Panc1 (cell line): ENCODE measurements at places on chromosomes 4 and X.

GRCh38 chrX:15680401-15680800 is 15.8 kb upstream of the CLTRN start:
- H3K36me3 ChIP-seq, result no peaks in the 10 kb centered on the region
- H3K27ac ChIP-seq, result no peak overlapping the region

DNA sequence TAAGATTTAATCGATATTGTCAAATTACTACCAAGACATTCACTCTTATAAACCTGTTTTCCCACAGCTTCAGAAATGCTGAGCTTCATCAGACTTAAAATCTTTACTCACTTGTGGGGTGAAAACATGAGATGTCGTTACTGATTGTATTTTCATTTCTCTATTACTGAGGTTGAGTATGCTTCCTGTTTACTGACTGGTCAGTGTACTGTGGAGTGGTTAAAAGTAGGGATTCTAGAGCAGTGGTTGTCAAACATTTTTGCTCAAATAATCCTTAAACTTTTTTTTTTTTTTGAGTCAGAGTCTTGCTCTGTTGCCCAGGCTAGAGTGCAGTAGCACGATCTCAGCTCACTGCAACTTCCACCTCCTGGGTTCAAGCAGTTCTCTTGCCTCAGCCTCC is 50.3 kb downstream of the NSUN7 start:
- DNase-seq, result no peak
- H3K27ac ChIP-seq, result no peak overlapping the region
- no peaks in the 10 kb centered on the region for H3K36me3 ChIP-seq
- H3K27me3 ChIP-seq, result no peaks in the 10 kb centered on the region
- H3K4me3 ChIP-seq, result no peak overlapping the region
- H3K4me1 ChIP-seq, result no peaks in the 10 kb centered on the region

DNA sequence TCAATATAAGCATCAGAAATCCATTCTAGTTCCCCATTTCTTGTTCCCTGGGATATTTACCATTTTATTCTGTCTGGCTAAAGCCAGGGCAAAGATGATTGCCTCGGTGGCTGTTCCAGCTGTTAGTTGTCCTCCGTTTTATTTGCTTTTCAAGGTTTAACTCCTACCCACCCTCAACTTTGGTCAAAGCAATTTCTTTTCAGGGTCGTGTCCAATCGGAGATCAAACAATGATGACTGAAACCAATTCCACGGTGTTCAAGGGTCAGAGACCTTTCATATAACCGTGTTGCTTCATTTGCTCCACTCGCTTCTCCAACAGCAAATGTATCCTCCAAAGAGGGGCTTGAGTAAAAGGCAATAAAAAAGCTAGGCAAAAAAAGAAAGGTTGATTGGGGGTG is 193.5 kb upstream of the FTHL17 start:
- peak overlapping the region; percentile 30 for H3K4me3 ChIP-seq
- H3K27me3 ChIP-seq, result no peaks in the 10 kb centered on the region
- no peak for DNase-seq
- H3K36me3 ChIP-seq, result no peaks in the 10 kb centered on the region
- no peak overlapping the region for H3K27ac ChIP-seq
- no peaks in the 10 kb centered on the region for H3K4me1 ChIP-seq

- no peak for DNase-seq
- H3K4me3 ChIP-seq, result no peak overlapping the region
- H3K36me3 ChIP-seq, result no peaks in the 10 kb centered on the region
- H3K27ac ChIP-seq, result no peak overlapping the region
- no peaks in the 10 kb centered on the region for H3K4me1 ChIP-seq
- no peaks in the 10 kb centered on the region for H3K27me3 ChIP-seq
Measured at GRCh38 chr4:27366104-27366823, 505.6 kb downstream of the STIM2 start.

DNA sequence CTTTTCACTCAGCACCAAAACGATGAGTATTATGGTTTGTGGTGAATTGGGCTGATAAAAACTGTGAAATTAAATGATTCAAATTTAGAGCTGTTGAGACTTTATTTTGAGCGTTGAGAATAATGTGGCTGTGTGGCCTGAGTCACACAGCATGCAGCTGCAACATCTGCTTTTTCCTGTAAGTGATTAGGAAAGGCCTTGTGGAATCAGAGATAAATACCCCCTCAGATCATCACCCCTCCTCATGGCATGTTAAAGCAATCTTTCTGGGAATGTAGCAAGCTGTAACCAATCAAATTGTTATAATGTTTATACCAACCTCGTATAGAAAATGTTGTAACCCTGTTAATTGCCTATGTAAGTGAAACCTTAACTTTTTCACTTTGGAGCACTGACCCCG is 90.0 kb upstream of the GRPR start:
- no peak for DNase-seq
- H3K27ac ChIP-seq, result no peak overlapping the region
- H3K4me3 ChIP-seq, result no peak overlapping the region
- no peaks in the 10 kb centered on the region for H3K4me1 ChIP-seq
- no peaks in the 10 kb centered on the region for H3K36me3 ChIP-seq

GRCh38 chr4:25955705-25956104 is 41.7 kb downstream of the SMIM20 start:
- H3K36me3 ChIP-seq, result no peaks in the 10 kb centered on the region
- H3K4me1 ChIP-seq, result no peaks in the 10 kb centered on the region
- H3K27ac ChIP-seq, result no peak overlapping the region
- DNase-seq, result no peak

GRCh38 chrX:349196-349595 is 30.6 kb upstream of the GTPBP6 start:
- H3K4me1 ChIP-seq, result no peaks in the 10 kb centered on the region
- H3K27me3 ChIP-seq, result no peaks in the 10 kb centered on the region
- H3K4me3 ChIP-seq, result no peak overlapping the region
- H3K27ac ChIP-seq, result no peak overlapping the region
- DNase-seq, result no peak
- no peaks in the 10 kb centered on the region for H3K36me3 ChIP-seq

GRCh38 chr4:90419124-90419711 is 292.0 kb downstream of the CCSER1 start:
- H3K4me3 ChIP-seq, result no peak overlapping the region
- no peak for DNase-seq
- H3K27me3 ChIP-seq, result no peaks in the 10 kb centered on the region
- H3K36me3 ChIP-seq, result no peaks in the 10 kb centered on the region
- no peak overlapping the region for H3K27ac ChIP-seq

DNA sequence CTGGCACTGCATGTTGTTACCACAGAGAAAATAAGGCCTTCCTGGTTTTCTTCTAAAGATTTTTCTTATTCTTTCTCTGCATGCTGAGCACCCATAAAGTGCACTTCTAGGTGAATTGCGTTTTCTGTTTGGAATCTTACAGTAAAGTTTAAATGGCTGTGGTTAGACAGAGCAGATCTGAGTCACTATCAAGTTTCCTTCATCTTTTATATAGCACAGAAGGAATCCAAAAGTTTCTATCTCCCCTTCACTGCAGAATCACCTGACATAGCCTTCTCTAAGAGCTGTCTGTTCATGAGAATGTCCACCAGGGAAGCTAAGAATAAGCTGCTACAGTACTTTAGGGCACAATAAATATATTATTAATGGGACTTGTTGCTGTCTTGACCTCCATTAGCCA is 455.5 kb upstream of the FAM241A start:
- no peak overlapping the region for H3K4me3 ChIP-seq
- no peak overlapping the region for H3K27ac ChIP-seq
- no peaks in the 10 kb centered on the region for H3K36me3 ChIP-seq
- DNase-seq, result no peak
- no peaks in the 10 kb centered on the region for H3K4me1 ChIP-seq

DNA sequence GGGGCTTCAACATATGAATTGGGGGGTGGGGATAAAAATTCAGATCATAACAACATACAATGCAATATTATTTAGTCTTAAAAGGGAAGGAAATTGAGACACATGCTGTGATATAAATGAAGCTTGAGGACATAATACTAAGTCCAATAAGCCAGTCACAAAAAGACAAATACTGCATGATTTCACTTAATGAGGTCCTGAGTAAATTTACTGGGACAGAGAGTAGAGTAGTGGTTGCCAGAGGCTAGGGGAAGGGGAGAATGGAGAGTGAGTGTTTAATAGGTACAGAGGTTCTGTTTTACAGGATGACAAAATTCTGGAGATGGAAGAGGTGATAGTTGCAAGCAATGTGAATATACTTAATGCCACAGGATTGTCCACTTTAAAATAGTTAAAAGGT is 89.2 kb upstream of the RAPGEF2 start:
- H3K4me1 ChIP-seq, result no peaks in the 10 kb centered on the region
- no peaks in the 10 kb centered on the region for H3K27me3 ChIP-seq
- no peak overlapping the region for H3K4me3 ChIP-seq
- no peak for DNase-seq
- H3K36me3 ChIP-seq, result no peaks in the 10 kb centered on the region

DNA sequence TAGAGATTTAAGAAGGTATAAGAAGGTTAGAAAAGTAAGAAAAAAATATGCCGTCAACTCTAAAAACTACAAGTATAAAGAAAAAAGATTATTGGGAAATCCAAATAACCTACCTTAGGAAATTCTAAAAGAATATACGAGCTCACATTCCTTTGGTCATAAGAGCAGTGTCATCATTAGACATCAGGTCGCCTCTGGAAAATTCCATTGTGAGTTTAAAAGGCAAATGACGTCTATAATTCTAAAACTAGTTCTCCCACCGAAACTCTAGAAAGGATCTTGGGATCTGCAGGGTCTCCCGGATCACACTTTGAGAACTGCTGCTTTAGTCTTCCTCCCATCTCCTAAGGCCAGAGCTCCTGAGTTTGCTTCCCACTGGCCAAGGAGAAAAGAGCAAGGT is 518 bp upstream of the SAT1 start:
- peak overlapping the region; percentile 35 for H3K4me3 ChIP-seq
- no peaks in the 10 kb centered on the region for H3K27me3 ChIP-seq
- H3K4me1 ChIP-seq, result no peaks in the 10 kb centered on the region
- peak overlapping the region; percentile 87 for H3K27ac ChIP-seq

DNA sequence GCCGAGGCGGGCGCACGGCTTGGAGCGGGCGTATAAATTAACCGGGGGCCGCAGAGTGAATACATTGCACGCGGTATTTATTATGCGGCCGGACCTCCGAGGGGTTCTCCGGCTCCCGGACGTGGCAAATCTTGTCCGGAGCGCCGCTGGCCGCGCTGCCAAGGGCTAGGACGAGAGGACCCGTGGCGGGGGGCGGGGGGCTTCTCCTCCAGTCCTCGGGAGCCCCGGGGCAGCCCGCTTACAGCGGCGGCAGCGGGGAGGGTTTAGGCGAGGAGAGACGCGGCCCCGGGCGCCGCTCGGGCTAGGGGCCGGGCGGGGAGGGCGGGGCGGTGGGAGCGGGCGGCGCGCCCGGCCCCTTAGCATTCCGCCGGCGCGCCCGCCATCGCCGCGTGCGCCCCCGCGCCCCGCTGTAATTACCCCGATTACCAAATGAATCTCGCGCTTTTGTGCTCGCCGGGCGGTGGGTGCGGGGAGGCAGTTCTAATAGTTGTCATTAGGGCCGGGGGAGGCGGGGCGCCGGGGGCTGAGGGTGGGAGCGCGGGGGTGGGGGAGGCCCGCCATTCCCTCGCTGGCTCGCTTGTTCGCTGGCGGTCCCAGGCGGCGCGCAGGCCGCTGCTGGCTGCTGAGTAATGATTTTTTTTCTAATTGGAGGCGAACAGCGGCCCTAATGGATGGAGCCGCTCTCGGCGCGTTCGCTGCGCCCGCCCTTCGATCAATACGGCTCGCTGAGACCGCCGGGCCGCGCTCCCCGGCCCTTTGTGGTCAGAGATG is 276.6 kb downstream of the BCOR start:
- H3K27ac ChIP-seq, result no peak overlapping the region
- H3K36me3 ChIP-seq, result no peaks in the 10 kb centered on the region
- no peaks in the 10 kb centered on the region for H3K4me1 ChIP-seq
- DNase-seq, result no peak

DNA sequence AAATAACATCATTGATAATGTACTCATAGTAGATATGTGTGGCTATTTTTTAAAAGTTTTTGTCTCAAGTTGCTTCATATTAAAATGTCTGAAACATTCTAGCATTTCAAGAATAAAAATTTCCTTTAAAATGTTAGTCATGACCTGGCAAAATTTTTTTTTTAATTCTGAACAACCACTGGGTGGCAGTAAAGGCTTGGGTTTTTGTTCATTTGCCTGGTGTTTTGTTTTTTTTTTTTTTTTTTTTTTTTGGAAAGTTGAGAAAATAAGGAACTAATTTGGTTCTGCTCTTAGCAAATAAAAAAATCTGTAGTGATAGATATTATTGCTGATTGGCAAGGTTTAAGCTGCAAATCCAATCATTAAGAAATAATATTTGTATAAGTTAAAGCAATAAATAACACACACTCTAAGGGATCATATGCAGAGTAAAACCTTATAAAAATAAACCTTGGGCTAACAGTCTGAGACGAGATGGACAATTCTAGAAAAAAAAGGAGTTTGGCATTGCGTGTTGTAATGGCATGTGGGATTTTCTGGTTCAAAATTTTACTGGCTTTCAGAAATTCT is 81.4 kb downstream of the CEP44 start:
- no peak for DNase-seq
- H3K36me3 ChIP-seq, result no peaks in the 10 kb centered on the region
- H3K27me3 ChIP-seq, result no peaks in the 10 kb centered on the region
- H3K27ac ChIP-seq, result no peak overlapping the region
- no peak overlapping the region for H3K4me3 ChIP-seq
- H3K4me1 ChIP-seq, result no peaks in the 10 kb centered on the region

DNA sequence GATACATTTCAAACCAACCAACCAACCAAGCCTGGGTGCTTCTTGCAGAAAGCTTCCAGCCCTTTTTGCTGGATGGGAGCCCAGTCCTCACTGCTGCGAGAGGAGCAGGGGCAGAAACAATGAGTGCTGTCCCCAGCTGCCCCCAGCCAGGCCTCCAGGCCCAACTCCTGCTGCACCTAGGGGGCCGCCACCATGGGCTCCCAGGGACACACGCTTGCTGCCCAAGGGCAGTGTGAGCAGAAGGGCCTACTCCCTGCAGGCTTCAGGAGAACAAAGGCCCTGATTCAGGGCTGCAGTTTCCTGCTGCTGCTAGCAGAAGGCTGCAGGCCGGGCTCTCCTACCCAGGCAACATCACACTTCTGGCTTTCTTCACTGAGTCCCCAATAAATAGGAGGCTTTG is 37.7 kb upstream of the ENPP6 start:
- H3K4me1 ChIP-seq, result no peaks in the 10 kb centered on the region

GRCh38 chr4:182206916-182207315 is 36.3 kb upstream of the TENM3 start:
- H3K27me3 ChIP-seq, result no peaks in the 10 kb centered on the region
- no peaks in the 10 kb centered on the region for H3K36me3 ChIP-seq
- no peaks in the 10 kb centered on the region for H3K4me1 ChIP-seq
- no peak overlapping the region for H3K27ac ChIP-seq
- no peak overlapping the region for H3K4me3 ChIP-seq
- no peak for DNase-seq

DNA sequence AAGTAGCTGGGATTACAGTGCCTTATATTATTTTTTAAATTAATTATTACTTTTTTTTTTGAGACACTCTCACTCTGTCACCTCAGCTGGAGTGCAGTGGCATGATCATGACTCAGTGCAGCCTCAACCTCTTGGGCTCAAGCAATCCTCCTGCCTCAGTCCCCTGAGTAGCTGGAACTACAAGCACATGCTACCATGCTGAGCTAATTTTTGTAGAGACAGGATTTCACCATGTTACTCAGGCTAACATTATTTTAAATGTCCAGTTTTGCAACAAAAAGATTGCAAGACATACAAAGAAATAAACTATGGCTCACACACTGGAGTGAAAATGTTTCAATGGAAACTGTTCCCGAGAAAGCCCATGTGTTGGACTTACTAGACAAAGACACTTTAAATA is 59.2 kb downstream of the MND1 start:
- H3K4me3 ChIP-seq, result no peak overlapping the region
- H3K27ac ChIP-seq, result no peak overlapping the region
- DNase-seq, result no peak
- no peaks in the 10 kb centered on the region for H3K4me1 ChIP-seq
- no peaks in the 10 kb centered on the region for H3K27me3 ChIP-seq
